HS-27A (cell line): ENCODE measurements at places on chromosomes 4 and X.

GRCh38 chr4:185171373-185172071 is 28.5 kb downstream of the SLC25A4 start:
- no peak for DNase-seq

DNA sequence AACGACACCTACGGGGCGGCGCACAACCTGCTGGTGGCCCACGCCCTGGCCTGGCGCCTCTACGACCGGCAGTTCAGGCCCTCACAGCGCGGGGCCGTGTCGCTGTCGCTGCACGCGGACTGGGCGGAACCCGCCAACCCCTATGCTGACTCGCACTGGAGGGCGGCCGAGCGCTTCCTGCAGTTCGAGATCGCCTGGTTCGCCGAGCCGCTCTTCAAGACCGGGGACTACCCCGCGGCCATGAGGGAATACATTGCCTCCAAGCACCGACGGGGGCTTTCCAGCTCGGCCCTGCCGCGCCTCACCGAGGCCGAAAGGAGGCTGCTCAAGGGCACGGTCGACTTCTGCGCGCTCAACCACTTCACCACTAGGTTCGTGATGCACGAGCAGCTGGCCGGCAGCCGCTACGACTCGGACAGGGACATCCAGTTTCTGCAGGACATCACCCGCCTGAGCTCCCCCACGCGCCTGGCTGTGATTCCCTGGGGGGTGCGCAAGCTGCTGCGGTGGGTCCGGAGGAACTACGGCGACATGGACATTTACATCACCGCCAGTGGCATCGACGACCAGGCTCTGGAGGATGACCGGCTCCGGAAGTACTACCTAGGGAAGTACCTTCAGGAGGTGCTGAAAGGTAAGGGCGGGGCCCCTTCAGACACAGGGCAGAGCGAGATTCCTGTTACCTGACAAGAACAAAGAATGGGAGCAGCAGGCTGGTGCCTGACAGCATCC is 11.7 kb downstream of the RPL9 start:
- DNase-seq = no peak

DNA sequence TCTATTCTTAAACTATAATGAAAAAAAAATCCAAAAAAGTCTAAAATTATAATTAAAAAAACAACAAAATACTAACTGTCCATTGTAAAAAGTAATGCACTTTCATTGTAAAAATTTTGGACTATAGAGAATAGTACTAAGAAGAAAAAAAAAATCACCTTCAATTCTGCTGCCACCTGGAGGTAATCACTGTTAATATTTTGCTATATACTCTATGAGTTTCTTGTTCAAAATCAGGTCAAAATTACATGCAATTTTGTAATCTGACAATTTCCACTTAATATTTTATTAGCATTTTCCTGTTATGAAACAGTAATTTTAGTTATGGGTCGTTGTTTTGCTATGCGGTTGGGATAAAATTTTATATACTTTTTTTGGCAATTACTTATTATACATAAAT is 62.0 kb downstream of the HTT start:
- no peak for DNase-seq

DNA sequence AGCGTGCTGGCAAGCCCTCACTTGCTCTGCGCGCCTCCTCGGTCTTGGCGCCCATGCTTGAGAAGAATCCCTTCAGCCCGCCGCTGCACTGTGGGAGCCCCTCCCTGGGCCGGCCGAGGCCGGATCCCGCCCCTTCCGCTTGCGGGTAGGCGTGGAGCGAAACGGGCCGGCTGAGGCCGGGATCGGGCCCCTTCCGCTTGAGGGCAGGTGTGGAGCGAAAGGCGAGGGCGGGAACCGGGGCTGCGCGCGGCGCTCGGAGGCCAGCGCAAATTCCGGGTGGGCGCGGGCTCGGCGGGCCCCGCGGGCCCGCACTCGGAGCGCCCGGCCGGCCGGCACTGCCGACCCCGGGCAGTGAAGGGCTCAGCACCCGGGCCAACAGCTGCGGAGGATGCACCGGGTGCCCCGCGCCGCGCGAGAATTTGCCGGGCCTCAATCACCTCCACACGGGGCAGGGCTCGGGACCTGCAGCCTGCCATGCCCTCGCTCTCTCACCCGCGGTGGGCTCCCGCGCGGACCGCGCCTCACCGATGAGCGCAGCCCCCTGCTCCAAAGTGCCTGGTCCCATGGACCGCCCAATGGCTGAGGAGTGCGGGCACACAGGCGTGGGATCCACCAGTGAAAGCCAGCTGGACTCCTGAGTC is 58.1 kb upstream of the GBA3 start:
- DNase-seq = no peak

- DNase-seq = no peak
These were observed 146.7 kb downstream of the TET2 start for GRCh38 chr4:105293360-105293759.

DNA sequence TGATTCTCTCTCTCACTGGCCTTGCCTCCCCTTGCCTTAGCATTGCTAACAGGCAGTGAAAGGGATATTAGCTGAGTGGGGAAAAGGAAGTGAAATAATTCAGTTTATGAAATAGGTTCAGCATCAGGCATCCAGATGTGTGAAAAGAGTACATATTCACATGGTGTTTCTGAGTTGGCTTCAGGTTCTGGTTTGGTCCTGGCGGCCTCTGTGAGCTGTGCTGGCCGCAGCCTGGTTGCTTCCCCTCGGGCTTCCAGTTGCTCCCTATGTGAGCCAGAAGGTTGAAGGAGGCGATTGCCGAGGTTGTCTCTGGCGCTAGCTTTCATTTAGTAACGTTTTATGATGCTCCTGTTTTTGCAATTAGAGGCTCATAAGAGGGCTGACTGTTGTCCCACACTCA is 99.1 kb upstream of the TLR2 start:
- DNase-seq = no peak

- DNase-seq = no peak
These were observed 43.3 kb upstream of the AGA start for GRCh38 chr4:177485528-177485927.

DNA sequence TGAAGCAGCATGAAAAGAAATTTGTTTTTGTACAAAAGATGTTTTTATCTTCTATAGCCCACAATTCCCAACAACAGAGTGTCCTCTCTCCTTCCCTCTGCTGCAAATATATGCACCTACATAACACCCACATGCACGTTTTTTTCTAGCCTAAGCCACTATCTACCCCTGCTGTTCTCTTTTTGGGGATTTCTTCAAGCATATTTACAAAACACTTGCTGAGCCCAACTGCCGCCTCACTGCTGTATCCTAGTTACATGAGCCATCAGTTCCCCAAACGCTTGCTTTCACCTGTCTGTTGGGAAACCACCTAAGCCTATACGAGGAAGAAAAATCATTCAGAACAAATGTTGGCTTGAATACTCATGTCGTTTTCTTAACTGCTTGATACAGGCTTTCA is 127.2 kb downstream of the CHRNA9 start:
- DNase-seq = no peak

DNA sequence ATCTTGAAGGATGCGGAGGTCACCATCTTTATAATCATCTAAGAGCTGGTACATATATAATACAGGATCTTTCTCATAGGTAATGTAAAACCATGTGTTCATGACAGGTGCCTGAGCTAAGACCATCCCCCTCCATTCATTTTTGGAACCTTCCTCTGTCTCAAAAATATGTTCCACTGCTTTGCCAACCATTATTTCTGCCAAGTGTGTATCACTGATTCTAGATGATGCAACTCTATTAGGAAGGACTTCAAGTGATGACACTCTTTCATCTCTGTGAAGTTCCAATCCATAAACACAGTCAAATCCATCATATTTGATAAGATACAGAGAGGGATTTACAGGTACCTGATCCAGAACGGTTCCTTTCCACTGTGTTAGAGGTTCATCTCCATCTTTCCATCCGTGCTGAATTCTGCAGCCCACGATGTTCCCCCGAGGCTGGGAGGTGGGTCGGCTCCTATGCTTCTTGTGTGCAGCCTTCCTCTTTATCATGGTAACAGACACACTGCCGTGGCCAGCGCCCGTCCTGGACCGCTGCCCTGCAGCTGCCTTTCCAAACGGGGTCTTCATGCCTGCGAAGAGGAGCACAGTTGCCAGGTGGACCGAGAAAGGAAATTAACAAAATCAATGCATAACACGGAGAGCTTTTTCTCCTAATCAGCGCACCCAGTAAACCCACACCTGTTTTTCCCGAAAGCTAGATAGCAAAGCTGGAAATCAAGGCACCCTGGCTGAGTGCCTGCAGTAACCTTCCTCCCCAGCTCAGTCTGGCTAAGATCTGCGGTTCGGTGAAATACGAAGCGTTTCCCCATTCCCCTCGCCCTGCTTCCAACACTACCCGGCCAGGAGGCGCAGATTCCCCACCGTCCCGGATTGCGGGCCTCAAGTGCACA is 718 bp downstream of the SPIN3 start:
- no peak for DNase-seq

- no peak for DNase-seq
These were observed 451 bp upstream of the FGD1 start for GRCh38 chrX:54496517-54496852.

DNA sequence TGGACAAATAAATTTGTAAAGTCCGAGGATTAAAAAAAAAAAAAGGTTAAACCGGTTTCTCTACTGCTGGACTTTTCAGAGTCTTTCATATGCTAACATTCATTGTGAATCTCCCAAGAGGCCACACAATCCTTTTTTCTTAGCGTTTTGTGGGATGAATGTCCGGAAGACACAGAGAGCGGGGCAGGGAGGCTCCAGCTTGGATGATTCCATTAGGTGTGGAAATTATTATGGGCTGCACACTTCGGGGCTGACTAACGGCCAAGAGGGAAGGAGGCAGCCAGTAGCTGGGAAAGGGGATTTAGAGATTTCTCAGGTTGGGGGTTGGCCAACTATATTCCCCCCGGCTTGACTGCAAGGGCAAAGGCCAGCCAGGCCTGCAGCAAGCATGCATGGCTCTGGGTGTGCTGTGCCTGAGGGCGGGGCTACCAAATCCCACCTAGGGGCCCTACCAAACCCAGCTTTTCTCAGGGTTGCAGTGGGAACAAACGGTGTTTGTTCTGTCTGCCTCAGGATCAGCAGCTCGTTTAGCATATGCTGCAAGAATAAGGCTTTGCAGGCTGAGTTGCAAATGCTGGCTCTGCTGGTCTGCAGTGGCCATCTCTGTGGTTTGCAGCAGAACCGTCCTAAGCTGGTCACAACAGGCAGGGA is 28.6 kb downstream of the NYX start:
- DNase-seq = no peak

DNA sequence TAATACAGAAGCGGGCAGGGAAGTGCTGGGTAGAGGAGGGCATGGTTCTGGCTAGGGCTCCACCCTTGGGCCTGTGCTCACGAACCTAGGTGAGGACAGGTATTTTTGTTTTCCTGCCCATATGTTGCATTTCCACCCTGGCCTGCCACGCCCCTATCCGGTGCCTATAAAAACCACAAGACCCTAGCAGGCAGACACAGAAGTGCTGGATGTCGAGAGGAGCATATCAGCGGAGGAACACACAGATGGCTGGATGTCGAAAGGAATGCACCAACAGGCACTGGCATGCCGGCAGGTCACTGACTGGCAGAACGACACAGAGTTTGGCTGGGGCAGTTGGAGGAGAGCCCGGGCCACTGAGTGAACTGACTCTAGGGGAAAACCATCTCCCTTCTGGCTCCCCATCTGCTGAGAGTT is 316.6 kb upstream of the BOD1L1 start:
- DNase-seq = no peak

- no peak for DNase-seq
These were observed 260.2 kb downstream of the UNC5C start for GRCh38 chr4:95288552-95288951.

DNA sequence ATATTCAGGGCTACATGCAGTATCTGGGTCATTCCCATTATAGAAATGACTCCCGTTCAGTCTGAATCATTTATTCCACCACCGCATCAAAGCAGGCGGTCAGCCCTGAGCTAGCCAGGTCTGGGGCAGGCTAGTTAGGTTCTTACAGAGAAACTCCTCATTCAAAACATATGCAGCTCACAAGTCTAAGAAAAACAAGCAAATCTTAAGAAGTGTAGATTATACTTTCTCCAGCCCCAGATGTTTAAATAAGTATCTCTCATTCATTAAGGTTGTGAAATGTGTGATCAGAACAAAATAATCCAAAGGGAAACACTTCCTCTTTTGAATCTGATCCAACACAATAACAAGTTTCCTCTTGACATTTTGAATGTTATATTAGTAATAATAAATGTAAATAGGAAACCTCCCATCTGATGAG is 441.9 kb downstream of the INPP4B start:
- no peak for DNase-seq

- DNase-seq = no peak
These were observed 29.1 kb downstream of the FHL1 start for GRCh38 chrX:136176399-136176825.

DNA sequence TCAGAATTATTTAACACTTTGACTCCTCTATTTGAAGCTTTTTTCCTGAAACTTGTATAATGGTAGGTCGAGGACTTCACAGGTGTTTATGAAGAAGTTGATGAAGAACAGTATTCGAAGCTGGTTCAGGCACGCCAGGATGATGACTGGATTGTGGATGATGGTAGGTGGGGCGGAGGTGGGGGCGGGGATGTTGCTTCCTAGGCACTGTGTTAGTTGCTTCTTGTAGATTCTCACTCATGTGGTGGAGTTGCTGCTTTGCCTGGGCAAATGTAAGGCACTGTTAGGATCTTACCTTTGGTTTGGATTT is 9.4 kb downstream of the POLA1 start:
- no peak for DNase-seq

DNA sequence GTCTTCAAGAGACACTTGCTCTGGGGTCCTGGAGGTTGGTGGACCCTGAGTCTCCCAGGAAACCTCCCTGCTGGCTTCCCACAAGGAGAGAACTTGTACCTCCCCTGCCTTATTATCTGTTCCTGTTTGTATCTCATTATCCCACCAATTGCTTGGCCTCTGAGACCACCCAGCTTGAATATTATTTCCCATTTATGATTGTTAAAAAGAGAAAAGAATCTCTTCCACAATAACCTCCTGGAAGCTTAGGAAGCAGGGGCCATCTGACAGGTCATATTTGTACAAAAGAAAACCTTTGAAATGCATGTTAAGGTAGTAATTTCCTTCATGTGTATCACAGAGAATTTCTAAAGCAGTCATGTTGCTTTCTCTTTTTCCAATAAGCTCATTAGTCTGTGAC is 239.5 kb downstream of the FBXW7 start:
- DNase-seq = no peak

GRCh38 chr4:15855804-15856475 is 77.8 kb downstream of the CD38 start:
- DNase-seq = no peak

GRCh38 chr4:165873298-165874071 is 448 bp downstream of the TLL1 start:
- DNase-seq = no peak

GRCh38 chrX:40100141-40100536 is 2.4 kb upstream of the BCOR start:
- no peak for DNase-seq

DNA sequence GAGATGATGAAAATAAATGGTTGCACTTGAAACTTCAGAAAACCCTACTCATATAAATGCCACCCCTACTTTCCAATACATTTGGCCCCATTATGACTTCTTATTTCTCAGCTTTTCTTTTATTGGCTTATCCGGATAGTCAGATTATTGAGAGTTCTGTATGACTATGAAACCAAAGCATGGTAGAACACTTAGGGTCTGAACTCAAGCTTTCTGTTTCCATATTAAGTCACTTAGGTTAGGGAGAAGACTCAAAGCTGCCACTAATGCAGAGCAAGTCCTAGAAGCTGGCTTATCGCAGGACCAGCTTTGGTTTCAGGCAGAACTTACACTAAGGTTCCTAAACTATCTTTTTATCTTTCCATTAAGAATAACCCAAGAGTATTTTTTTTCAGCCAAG is 229.9 kb upstream of the CPEB2 start:
- DNase-seq = no peak
